ENCODE measurements at places on chromosomes 12 and 14. TPM values are rescaled to one million over a fixed set of nuclear protein-coding genes. Genes with fewer than 3 reads are reported as not detected.

GRCh38 chr12:28882444-28882843 is 266.6 kb upstream of the FAR2 start:
- peak; percentile 65 for ATAC-seq

GRCh38 chr12:13023811-13024530 is 20.2 kb upstream of the FAM234B start:
- peak; percentile 64 for ATAC-seq

GRCh38 chr14:58797010-58797429 is 159.3 kb downstream of the DACT1 start:
- ATAC-seq: no peak

DNA sequence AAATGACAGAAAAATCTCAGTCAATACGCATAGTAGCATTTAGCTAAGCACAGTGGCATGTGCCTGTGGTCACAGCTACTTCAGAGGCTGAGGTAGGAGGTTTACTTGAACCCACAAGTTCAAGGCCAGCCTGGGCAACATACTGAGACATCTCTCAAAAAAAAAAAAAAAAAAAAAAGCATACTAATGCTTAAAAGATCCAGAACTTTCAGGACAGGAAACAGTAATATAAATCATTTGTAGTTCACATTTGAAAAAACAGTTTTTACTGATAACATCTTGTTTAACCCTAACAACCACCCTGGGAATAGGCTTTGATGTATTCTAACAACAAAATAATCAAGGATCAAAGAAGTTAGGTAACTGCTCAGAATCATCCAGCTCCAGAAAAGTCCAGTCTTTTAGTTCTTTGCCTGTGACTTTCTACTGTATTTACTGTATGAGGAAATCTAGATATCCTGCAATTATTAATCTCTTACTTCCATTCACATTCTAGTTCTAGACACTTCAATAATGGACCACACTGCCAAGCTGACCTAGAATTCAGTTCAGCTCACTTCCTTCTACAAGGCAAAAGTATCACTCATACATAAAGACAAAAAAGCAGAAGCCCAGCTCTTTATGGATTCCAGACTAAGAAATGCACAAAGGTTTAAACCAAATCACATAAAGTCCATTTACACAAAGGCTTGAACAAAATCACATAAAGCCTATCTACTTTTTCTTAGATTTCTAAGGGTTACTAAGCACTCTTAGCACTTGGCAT is 28.5 kb downstream of the PAWR start:
- ATAC-seq: no peak

- no peak for ATAC-seq
These were observed 105.3 kb downstream of the WIF1 start for GRCh38 chr12:65015850-65016249.

DNA sequence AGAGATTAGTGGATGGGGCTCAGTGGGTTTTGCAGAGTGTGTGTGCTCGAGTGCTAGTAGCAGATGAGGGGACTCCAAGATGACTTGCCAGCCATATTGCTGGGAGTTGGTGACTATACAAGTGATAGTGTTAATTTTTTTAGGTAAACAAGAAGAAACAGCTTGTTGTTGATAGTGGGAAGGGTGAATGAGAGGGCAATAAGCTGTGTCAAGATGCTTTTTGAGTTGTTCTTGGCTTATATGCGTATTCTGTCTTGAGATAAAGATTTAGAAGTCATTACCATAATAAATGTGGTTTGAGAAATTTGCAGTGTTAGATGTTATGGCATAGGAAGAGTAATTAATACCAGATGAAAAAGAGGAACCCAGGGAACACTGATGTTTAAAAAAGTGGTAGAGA is 75.3 kb downstream of the RCOR1 start:
- ATAC-seq: no peak

GRCh38 chr14:72478471-72478893 is 415.4 kb downstream of the DPF3 start:
- no peak for ATAC-seq

DNA sequence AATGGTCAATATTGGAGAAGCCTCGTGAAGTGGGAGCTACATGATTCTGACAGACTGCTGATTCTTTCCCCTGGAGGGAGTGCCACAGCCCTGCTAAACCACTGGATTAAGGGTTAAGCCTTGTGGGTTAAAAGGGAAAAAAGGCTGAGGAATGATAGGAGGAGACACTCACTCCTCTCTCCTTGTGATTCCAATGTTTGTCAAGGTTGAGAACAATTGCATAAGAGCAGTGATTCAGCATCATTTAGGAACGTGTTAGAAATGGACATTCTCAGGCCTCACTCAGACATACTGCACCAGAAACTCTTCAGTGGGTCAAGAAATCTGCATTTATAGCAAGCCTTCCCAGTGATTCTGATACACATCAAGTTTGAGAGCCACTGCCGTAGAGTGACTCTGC is 87.8 kb upstream of the GZMB start:
- ATAC-seq: peak; percentile 68

- ATAC-seq: peak; percentile 96
These were observed 157.9 kb upstream of the PARP11 start for GRCh38 chr12:4030929-4031702.

DNA sequence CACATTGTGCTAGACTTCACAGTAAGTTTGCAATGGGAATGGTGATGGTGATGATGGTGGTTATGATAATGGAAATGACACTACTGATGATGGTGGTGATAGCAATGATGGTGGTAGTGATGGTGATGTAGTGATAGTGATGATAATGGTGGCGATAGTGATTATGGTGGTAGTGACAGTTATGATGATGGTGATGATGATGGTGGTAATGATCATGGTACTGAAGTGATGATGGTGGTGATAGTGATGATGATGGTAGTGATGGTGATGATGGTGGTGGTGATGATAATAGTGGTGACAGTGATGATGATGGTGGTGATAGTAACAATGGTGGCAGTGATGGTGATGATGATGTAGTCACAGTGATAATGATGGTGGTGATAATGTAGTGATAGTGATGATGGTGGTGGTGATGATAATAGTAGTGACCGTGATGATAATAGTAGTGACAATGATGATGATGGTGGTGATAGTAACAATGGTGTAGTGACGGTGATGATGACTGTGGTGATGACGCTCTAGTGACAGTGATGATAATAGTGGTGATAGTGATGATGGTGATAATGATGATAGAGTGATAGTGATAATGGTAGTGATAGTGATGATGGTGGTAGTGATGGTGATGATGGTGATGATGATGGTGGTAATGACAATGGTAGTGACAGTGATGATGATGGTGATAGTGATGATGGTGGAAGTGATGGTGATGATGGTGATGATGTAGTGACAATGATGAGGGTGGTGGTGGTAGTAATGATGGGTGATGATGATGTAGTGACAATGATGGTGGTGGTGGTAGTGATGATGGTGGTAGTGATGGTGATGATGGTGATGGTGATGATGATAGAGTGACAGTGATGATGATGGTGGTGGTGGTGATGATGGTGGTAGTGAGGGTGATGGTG is 222.9 kb upstream of the PWP1 start:
- no peak for ATAC-seq

DNA sequence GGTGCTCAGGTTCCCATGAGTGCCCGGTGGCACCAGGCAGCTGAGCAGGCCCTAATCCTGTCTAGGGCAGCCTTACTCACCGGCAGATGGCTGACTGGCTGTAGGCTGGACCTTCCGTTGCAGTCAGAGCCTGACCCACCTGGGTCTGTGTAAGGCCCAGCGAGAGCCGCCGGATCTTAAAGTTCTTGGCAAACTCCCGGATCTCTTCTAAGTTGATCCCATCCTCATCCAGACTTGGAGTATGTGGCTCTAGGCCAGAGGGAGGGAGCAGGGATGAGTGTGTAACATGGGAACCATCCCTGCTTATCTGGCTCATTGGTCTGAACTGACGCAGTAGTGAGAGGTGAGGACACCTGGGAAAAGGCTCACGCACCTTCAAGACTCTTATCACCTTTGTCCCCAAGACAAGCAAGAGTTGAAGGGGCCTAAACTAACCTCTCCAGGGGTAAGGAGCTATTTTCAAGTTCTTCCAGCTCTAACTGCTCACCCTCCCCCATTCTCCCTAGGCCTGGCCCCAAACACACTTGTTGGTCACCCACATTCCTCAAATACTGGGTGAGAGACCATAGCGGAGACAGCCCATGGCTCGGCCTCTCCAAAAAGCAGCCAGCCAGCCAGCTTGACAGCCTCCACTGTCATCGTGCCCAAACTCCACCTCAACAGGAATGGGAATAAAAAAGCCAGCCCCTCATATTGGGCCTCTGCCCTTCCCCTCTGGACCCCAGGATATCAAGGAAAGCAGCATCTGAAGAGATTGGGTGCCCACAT is 18.8 kb upstream of the TFCP2 start:
- no peak for ATAC-seq

- peak; percentile 67 for ATAC-seq
These were observed 16.2 kb downstream of the ABHD4 start for GRCh38 chr14:22614240-22614799.

- no peak for ATAC-seq
These were observed 313.3 kb downstream of the DUSP6 start for GRCh38 chr12:89038831-89039512.

- ATAC-seq: no peak
These were observed 54.8 kb downstream of the RDH12 start for GRCh38 chr14:67756496-67756895.

GRCh38 chr12:7859552-7859951 is 13.2 kb downstream of the SLC2A14 start:
- ATAC-seq: no peak

DNA sequence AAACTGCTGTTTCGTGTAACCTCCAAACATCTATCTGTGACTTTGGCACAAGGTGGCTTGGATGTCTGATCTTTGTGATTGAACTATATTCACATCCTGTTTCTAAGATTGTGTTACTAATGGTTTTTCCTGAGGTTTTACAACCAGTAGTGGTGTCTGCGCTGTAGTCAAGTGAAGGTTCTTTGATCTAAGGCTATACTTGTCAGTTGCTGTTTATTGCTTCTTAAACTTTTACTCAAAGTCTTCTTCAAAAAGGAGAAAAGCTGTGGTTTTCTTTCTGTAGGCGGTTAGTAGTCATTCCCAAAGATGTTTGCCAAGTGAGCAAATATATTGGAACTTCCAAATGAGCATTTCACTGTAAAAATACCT is 12.3 kb upstream of the CALM1 start:
- ATAC-seq: no peak

GRCh38 chr12:132754160-132754932 is 7.3 kb downstream of the ANKLE2 start:
- no peak for ATAC-seq

GRCh38 chr12:55724226-55724939 is 4.2 kb downstream of the RDH5 start:
- no peak for ATAC-seq

DNA sequence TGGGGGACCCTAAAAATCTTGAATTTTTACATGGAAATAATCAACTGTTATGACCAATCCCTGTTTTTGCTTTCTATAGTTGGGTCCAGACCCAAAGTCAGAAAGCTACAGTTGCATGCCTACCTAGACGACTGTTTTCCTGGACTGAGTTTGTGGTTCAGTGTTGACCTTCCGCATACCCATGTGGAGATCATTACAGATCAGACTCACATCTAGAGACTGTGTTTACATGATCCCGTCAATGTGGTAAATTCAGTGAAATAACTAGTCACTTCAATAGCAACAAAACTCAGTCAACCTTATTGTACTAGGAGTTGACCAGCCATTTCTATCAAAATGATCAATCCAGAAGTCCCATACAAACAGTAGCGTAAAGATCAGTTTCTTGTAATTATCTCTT is 257.6 kb downstream of the EGLN3 start:
- no peak for ATAC-seq

- ATAC-seq: no peak
These were observed 203.5 kb upstream of the PLXNC1 start for GRCh38 chr12:93944911-93945310.

GRCh38 chr14:104040539-104040938 is 45.0 kb upstream of the ASPG start:
- ATAC-seq: no peak

GRCh38 chr12:71755146-71755892 is 656 bp downstream of the RAB21 start:
- ATAC-seq: peak; percentile 54

GRCh38 chr12:1439687-1440086 is 154.7 kb downstream of the FBXL14 start:
- ATAC-seq: no peak

- ATAC-seq: no peak
These were observed 33.4 kb upstream of the CORO1C start for GRCh38 chr12:108764540-108765288.

DNA sequence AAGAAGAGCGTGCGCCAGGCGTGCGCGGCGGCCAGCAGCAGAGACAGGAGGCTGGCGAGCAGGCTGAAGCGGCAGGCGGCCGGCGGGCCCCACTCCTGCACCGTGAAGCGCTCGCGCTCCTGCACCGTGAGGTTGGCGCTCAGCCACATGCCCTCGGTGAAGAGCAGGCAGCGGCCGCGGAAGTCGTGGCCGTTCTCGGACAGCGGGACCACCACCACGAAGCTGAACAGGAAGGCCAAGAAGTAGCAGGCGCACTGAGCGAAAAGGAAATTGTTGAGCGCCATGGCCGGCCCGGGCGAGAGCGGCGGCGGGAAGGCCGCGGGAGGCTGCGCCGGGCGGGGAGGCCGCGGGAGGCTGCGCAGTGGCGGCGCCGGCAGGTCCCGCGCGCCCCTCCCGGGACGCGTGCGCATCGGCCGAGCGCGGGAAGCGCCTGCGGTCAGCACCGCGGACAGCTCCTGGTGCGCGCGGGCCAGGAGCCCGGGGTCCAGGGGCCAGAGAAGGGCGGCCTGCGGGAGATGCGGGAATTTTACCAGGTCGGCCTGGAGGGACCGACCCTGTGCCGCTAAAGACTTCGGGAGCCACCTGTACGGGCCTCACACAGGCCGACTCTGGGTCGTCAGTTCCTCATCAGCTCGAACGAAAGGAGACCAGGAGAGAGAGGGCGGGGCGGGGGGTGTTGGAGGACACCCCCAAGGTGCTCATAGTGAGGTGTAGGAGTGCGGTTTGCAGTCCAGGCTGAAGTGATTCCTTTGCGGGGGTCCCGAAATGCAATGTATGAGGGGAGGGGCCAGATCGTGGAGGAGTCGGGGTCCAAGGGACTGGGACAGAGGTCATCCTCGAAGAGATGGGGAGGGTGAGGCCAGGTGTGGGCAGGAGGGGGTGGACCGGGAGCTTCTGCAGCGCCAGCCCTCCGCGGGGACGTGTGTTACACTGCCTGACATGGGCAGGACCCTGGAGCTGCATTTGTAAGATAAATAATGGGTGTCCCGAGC is at the start of gene TMEM179:
Gene TMEM179, minus strand, starts transcription at position 315 of the 992 bp plus-strand sequence. Its CDS starts 31 bp downstream, at position 284.
- ATAC-seq: peak; percentile 20

DNA sequence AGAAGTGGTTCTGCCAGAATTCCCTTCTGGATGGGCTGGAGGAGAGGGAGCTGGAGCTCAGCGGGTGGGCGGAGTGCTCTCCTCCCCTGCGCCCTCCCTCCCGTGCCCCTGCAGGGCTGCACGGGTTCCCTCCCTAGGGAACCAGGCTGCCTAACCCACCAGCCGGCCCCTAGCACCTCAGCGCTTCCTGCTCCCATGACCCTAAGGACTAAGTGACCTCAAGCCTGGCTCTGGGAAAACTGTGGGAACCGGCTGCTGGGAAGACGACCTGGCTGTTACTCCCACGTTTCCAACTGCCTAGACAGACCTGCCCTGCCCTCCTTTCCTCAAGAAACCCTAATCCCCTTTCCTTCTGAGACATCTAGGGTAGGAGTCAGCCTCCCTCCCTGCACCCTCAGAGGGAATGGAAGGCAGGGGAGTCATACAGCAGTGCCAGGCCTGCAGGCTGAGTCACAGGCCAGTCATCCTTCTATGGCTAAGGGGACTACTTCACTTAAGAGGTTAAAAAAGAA is 31.5 kb downstream of the SLC6A12 start:
- ATAC-seq: peak; percentile 50

GRCh38 chr14:92493492-92493891 is 20.1 kb upstream of the RIN3 start:
- ATAC-seq: no peak

MFAP5 gene
- total RNA-seq: 3.3 TPM

RASSF9 gene
- total RNA-seq: 4.6 TPM

RAD9B gene
- total RNA-seq: 0.44 TPM

KIF26A gene
- total RNA-seq: 1.00 TPM

ANO4 gene
- total RNA-seq: not detected

PLEKHG7 gene
- total RNA-seq: 0.28 TPM
